Upper lobe of right lung (tissue), 1 donor: ENCODE measurements at places on chromosomes 12 and 14.

- H3K4me3 ChIP-seq, result peak overlapping the region; percentile 92
- H3K27ac ChIP-seq, result no peak overlapping the region
- H3K27me3 ChIP-seq, result no peaks in the 10 kb centered on the region
- H3K4me1 ChIP-seq, result peaks cover 74% of the 10 kb centered on the region
- peaks cover 87% of the 10 kb centered on the region for H3K36me3 ChIP-seq
- no peak for DNase-seq
Measured at GRCh38 chr12:46367351-46368029, 5.1 kb downstream of the SLC38A2 start.

DNA sequence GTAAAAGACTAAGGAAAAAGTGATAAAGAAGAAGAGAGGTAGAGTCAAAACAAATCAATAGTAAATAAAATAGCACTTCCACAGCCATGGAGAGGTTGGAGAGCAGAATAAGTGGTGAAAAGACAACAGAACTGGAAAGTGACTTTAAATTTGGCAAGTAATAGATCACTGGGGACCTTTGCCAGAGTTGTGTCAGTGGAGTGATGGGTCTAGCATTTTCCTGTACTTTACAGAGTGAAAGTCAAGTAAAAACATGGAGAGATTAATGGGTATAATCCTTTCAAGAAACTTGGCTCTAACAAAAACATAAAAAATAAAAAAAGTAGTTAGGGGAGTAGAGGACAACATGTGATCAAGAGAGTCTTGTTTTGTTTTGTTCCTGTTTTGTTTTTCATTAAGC, 502.2 kb upstream of the RPL10L start:
- DNase-seq, result no peak
- H3K4me1 ChIP-seq, result no peaks in the 10 kb centered on the region
- no peaks in the 10 kb centered on the region for H3K27me3 ChIP-seq
- no peaks in the 10 kb centered on the region for H3K36me3 ChIP-seq

- H3K4me1 ChIP-seq, result peaks cover 3% of the 10 kb centered on the region
- H3K27me3 ChIP-seq, result no peaks in the 10 kb centered on the region
- no peak for DNase-seq
- no peaks in the 10 kb centered on the region for H3K36me3 ChIP-seq
Measured at GRCh38 chr14:58078068-58078467, 73.9 kb downstream of the ARMH4 start.

DNA sequence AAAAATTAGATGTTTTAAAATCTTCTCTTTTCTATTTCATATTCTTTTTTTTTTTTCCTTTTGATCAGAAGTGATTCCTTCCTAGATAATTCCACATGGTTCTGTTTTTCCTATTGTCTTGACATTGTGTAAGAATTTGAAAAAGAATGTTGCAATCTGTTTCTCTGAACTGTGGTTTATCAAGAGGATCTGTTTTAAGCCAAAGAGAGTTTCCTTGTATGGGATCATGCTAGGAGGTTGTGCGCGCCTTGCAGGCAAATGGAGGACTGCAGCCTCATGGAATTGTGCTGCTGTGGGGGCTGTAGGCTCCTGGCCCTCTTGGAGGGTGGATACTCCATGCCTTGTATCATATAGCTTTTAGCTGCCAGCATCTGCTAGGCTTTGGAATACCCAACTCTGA, 43.3 kb upstream of the MBIP start:
- no peaks in the 10 kb centered on the region for H3K27me3 ChIP-seq
- no peak overlapping the region for H3K4me3 ChIP-seq
- no peaks in the 10 kb centered on the region for H3K4me1 ChIP-seq
- no peak for DNase-seq
- no peak overlapping the region for H3K27ac ChIP-seq
- H3K36me3 ChIP-seq, result no peaks in the 10 kb centered on the region

DNA sequence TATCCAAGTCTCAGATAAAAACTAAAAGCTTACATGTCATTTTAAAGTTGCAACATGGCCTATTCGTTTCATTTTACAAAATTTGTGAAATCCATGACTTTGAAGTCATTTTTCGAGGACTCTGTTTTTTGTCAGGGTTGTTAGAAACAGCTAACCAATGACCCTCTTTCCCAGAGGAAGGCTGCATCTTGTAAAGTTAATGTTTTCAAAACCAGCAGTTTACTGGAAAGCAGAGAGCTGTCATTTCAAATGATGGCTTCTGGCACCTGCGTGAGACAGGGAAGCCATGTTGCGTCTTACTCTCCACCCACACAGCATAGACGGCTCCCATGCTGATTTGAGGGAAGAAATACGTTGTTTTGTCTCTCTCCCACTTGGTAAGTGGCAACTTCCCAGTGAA, 50.1 kb upstream of the RTRAF start:
- H3K27ac ChIP-seq, result no peak overlapping the region
- no peaks in the 10 kb centered on the region for H3K4me1 ChIP-seq
- DNase-seq, result no peak
- H3K27me3 ChIP-seq, result no peaks in the 10 kb centered on the region
- H3K36me3 ChIP-seq, result no peaks in the 10 kb centered on the region

DNA sequence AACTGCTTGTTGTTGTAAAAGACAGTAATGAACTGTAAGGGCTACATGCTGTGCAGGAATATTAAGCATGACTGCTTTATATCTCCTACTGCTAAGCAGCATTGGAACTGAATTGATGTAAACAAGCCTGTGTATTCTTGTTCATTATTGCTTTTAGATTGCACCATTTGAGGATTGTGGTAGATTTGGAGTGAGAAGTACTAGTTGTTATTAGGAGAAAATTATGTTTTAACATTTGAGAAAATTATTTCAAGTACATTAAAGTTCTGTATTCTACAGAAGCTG, 212.7 kb downstream of the ERC1 start:
- H3K4me3 ChIP-seq, result no peak overlapping the region
- peak overlapping the region; percentile 76 for H3K27ac ChIP-seq
- peaks cover 11% of the 10 kb centered on the region for H3K4me1 ChIP-seq
- H3K27me3 ChIP-seq, result no peaks in the 10 kb centered on the region
- DNase-seq, result no peak
